ENCODE measurements at places on chromosomes 5 and 9. TPM values are rescaled to one million over a fixed set of nuclear protein-coding genes. Genes with fewer than 3 reads are reported as not detected.

CD74 gene
- total RNA-seq, result 455 TPM

OR13J1 gene
- total RNA-seq, result not detected

ADGRD2 gene
- total RNA-seq, result not detected

TAF11L3 gene
- total RNA-seq, result not detected

IL11RA gene
- total RNA-seq, result 55.8 TPM

AGXT2 gene
- not detected for total RNA-seq

All from activated T-cell treated with anti-CD3 and anti-CD28 coated beads, Interleukin-2, amount 50 U/mL, for 72 hours (primary cell).